ENCODE measurements at places on chromosomes 5 and 9.

GRCh38 chr5:80041527-80041926 is 6.4 kb downstream of the THBS4 start:
- DNase-seq: no peak

- DNase-seq: no peak
These were observed 15.2 kb downstream of the UBAC1 start for GRCh38 chr9:135945969-135946368.

DNA sequence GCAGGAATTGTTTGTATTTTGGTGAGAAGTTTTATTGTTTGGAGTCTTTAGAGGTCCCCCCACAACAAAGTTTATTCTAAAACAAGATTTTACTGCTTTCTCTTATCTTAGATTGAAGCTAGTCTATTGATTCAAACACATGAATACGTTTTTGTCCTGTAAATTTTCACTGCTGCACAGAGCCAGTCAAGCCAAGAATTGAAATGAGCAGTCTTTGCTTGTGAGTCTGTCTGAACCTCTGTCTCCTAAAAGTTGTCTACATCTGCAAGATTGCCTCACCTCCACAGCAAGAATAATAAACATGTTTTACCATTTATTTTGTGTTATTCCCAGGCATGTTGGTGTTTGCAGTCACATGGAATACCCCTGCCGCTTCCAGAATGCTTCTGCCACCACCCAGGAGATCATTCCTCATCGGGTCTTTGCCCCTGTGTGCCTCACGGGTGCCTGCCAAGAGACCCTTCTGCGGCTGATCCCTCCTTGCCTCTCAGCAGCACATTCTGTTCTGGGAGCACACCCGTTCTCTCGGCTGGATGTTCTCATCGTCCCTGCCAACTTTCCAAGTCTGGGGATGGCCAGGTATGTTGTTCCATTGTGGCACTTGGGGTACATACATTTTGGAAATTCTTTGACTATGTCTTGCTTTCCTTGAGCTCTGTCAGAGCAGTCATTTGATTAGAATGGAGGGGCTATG is 74.1 kb downstream of the AOPEP start:
- no peak for DNase-seq

- no peak for DNase-seq
These were observed 763 bp downstream of the TJP2 start for GRCh38 chr9:69174616-69175463.

- DNase-seq: no peak
These were observed 154.0 kb downstream of the MCTP1 start for GRCh38 chr5:95130941-95131340.

GRCh38 chr9:35844628-35845270 is 15.7 kb downstream of the TMEM8B start:
- DNase-seq: no peak

DNA sequence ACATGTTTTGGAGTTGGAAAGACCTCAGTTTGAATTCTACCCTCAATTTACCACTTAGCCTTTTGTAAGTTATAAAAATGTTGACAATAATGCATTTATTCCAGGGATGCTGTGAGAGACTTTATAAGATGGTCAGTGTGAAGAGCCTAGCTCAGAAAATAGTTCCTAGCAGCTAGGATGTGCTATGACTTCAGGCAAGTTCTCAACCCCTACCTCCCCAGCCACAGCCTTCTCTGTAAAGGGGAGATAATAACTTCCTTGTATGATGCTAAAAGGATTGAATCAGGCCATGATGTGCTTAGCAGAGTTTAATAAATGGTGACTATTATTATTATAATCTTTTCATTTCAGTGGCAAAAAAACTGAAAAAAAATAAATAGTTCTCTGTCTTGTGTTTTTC is 77.6 kb downstream of the ALDH1A1 start:
- DNase-seq: no peak

- DNase-seq: no peak
These were observed 23.6 kb downstream of the TERT start for GRCh38 chr5:1270933-1271914.

- DNase-seq: no peak
These were observed 31.3 kb downstream of the ISOC1 start for GRCh38 chr5:129125819-129126218.

DNA sequence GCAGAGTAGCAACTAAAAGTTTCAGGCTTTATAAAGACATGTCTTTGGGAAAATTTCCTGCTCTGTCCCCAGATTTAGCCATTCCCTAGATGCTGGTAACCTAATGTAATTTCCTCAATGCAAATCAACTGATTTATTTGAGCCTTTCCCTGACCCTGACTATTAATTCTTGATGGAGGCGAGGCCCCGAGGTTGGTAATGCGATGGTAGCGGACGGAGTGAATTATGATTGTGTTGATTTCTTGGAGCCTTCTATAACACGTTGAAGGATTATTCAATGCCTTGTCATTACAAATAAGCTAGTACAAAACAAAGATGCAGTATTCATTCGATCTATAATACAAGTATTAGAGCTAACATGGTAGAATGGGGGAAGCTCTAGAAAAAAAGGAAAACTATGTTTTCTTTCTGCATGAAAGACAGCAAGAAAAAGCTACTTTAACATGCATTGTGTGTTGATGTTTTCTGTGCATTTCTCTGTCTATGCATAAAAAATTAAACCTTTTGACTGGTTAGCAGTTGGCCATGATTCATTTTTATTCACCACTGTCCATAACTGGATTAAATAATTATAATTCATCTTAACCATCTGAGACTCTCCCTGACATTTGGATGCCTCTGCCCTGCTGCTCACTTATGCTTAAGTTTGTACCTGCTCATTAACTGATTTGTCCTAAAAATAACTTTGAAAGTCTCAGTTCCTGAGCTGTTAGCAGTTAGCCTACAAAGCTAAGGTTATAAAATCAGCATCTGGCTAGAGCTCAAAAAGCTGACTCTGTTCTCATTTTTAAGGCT is 490.2 kb upstream of the NUDT12 start:
- DNase-seq: no peak

DNA sequence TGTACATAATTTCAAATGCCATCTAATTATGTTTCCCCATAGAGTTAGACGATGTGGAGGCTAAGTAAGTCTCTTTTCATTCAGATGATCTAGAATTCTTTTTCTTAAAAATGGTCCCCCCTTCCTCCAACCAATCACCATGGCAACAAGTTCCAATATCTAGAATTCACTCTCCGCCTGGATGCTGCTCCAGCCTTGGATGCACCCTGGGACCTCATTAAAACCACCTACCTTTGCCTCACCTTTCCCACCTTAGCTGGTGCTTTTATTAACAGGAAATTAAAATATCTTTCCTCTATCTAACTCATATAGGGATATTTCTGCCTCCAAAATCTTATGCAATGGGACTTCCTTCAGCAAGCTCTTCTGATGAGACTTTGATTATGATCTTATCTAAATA is 49.0 kb downstream of the DIRAS2 start:
- no peak for DNase-seq

- no peak for DNase-seq
These were observed 71.6 kb downstream of the GABRG2 start for GRCh38 chr5:162139190-162139589.

- DNase-seq: no peak
These were observed 46.7 kb downstream of the VAV2 start for GRCh38 chr9:133945314-133945975.

GRCh38 chr9:110758201-110758600 is 89.6 kb downstream of the MUSK start:
- DNase-seq: no peak

DNA sequence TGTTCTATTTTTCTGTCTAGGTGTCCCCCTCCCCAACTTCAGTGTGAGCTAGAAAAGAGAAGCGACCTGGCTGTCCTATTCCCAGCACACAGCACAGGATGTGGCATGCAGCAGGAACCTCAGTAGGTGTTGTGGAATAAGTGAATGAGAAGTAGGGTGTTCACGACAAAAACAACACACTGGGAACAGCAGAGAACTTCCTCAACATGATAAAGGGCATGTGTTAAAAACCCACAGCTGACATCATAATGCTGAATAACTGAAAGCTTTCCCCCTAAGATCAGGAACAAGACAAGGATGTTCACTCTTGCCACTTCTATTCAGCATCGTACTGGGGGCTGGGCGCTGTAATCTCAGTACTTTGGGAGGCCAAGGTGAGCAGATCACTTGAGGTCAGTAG is 155.6 kb upstream of the ZNF618 start:
- DNase-seq: no peak

DNA sequence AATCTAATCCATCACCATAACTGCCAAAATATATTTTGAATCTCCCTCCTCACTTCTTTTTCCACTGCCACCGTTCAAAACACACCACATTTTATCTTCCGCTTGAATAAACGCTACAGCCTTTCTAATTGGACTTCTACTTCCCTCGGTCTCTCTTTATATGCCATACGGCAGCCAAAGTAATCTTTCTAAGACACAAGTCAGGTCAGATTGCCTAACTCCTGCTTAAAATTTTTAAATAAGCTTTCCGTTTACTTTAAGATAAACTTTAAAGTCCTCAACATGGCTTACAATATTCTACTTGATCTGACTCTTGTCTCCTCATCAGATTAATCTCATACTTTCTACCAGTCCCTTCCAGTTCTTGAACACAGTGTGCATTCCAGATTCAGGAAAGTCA is 9.7 kb downstream of the AFF4 start:
- DNase-seq: no peak

GRCh38 chr5:87347841-87348240 is 64.9 kb downstream of the CCNH start:
- no peak for DNase-seq

DNA sequence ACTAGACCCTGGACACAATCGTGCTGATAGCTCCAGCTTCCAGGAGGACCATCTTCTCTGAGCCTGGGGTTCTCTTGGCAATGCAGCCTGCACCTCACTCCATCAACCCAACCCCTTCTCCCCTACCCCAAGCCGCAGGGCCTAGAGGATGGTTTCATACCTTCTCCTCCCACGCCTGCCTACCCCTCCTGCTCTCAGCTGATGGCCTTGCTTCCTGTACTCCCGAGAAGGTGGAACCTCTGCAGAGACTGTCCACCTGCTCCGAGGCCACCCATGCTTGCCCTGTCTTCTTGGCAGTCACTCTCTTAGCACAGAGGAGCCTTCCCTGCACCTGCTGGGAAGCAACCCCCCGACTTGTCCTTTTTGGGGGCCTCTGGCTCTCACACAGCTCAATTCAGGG is 241.9 kb downstream of the IRX2 start:
- DNase-seq: no peak

DNA sequence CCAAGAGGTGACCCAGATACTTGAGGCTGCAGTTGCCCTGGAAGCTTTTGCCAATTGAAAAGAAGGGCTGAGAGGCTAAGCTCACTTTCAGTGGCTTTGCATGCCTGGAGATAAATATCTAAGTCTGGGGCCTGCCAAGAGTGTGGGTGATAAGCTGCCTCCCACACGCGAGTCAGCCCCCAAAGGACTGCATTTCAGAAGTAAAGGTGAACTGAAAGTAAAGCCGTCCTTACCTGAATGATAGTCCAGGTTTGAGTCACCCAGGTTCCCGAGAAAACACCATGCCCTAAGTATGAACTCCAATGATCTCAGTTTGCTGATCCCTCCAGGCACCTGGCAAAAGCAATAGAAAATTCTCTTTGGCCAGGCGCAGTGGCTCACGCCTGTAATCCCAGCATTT is 22.5 kb upstream of the N4BP3 start:
- DNase-seq: no peak

DNA sequence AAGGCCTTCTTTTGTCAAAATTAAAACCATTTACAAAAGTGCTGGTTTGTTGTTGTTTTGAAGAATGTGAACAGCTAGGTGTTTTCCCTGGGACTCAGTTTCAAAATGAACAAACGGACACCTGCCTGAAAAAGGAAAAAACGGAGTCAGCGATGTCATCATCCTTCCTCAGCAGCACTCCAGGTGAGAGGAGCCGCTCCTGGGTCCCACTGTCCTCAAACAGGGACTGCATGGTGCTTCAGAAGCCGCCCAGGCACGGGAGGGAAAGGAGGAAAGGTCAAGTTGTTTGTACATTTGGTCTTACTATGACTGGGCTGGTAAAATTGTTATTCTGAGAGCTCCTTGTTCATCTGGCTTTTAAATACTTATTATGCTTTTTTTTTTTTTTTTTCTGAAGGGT is 69.0 kb upstream of the ZSWIM6 start:
- no peak for DNase-seq

GRCh38 chr9:86941197-86941596 is 6.1 kb downstream of the GAS1 start:
- DNase-seq: no peak

DNA sequence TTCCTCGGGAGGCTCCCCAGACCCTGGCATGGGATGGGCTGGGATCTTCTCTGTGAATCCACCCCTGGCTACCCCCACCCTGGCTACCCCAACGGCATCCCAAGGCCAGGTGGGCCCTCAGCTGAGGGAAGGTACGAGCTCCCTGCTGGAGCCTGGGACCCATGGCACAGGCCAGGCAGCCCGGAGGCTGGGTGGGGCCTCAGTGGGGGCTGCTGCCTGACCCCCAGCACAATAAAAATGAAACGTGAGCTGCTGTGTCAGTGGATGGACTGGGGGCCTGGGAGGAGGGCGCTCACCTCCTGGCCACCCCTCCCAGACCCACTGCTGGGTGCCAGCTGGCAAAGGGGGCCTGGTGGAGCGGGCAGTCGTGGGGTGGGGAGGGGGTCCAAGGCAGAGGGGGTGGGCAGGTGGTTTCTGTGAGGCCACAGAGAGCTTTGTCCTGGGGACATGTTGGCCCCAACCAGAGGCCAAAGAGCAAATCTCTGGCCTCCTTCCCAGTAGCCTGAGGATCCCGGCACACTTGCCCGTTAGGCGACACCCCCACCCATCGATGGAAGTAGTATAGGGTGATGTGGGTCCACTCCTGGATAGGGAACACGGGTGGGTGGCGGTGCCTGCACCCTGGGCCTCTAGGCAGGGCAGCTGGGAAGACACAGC is 9.8 kb downstream of the EGFL7 start:
- no peak for DNase-seq

DNA sequence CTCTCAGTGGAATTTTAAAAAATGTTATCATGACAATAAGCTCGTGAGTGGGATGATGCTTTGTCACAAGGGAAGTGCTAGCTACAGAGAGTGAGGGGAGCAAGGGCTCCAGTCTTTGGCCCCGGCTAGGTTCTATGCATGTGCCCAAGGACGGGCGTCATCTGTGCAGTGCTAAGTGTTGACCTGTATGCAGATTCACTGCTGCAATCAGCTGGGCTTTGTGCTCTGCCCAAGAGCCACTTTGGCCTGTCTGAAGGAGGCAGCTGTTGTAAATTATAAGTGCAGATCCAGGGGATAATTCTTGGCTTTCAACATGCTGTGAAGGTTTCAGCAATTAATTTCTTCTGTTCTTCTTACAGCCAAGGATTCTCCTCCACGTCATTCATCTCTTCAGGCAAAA is 268.6 kb downstream of the PSAT1 start:
- no peak for DNase-seq

DNA sequence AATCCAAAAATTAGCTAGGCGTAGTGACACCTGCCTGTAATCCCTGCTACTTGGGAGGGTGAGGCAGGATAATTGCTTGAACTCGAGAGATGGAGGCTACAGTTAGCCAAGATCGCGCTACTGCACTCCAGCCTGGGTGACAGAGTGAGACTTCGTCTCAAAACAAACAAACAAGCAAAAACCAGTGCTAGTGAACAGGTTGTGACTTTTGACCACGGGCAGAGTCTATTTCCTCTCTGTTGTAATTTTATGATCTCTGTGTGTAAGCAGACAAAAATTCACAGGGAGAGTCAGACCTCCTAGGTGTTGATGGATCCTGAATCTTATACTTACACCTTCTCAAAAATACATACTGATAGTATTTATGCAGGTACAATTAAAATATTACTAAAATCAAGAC is 65.8 kb downstream of the SPEF2 start:
- no peak for DNase-seq
